ENCODE measurements at places on chromosomes 3 and 15.

DNA sequence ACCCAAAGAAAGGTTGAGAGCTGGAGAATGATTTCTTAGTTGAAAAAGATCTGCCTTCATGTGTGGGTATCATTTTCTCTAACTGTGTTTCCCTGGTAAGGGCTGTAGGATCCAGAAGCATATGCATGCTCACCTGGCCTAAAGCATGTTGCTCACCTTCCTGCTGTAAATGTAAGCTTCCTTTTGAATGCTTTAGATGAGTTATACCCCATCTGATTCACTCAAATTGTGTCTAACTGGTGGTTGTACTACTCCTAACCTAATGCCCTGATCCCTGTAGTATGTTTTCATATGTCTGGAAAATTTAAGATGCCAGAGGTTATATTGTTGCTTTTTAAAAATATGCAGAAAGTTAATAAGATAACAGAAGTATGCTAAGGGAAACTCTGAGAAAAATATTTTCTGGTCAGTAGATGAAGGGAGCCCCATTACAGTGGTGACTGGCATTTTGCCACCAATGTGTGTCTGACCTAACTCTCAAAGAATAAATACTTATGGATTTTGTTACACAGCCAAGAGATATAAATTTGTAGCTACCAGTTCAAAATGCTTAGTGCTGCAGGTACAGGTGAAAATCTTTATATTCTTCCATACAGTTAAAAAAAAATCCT is 7.7 kb downstream of the FILIP1L start:
- no peak for DNase-seq

DNA sequence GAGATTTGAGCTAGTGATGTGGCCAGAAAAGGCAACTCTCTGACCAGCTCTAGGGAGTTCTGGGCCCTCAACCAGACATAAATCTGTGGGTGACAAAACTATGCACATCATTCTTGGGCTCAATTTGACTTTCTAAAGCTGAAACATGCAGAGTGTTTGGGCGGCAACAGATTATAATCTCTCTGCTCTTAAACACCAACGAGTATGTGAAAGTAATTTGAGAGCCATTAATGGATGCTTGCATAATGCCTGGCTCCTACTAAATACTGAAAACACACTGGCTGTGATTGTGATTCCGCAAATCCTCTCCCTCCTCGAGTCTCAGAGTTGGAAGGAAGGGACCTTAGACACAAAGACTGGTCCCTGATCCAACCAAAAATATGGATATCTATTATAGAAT is 186.7 kb downstream of the UACA start:
- no peak for DNase-seq

DNA sequence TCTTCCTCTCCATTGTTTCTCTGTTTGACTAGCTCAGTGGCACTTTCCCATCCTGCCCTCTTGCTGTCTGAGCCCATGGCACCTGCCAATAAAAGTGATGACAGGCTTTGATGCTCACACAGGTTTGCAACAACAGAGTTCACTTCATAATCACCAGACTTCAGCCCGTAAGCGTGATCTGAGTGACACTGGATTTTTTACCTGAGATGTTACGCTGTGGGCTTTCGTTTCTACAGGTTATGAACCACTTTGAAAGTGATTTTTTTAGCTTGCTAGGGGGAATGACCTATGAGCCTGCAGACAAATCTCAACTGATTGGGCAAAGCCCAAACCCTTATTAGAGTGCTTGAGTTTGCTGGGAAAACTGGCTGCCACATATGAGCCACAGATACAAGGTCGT is 173.9 kb upstream of the ICE2 start:
- no peak for DNase-seq

DNA sequence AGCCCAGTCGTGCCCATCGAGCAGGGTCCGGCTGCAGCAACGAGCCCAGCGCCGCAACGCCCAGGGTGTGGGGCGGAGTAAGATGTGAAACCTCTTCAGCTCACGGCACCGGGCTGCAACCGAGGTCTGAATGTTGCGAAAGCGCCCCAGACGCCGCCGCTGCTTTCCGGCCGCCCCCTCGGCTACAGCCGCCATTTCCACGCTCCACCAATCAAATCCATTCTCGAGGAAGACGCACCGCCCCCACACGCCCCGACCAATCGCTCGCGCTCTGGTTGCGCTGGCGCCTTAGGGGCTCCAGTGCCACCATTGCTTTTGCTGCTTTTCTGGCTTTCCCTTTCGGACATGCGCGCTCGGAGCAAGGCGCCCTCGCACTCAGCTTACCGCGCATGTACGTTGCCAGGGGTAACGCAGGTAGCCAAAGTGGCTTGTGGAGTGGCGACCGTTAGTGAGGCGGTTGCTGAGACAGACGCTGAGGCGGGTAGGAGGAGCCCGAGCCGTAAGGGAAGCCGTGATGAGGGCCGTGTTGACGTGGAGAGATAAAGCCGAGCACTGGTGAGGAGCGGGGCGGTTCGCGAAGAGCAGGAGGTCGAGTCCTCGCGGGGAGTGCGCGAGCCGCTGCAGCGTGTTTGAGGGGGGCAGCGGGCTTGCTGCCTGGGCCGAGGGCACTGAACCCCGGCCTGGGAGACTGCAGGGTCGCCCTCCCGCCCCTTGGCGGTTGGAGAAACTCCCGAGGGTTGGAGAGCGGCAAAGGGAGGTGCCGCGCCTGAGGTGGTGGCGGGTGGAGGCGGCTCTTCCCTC is at the start of the genes IFT122 and MBD4:
TSS of gene IFT122 (plus strand) at position 408 of the 801 bp plus-strand sequence. CDS start at position 515, 107 bp downstream.
TSS of gene MBD4 (minus strand) at position 132 of the 801 bp plus-strand sequence. CDS start at position 17, 115 bp downstream.
- peak; percentile 97 for DNase-seq

GRCh38 chr3:9617056-9617455 is 32.2 kb upstream of the MTMR14 start:
- DNase-seq: no peak

GRCh38 chr3:36843065-36844051 is 79.0 kb upstream of the DCLK3 start:
- DNase-seq: peak; percentile 33

GRCh38 chr3:16769525-16769924 is 115.2 kb upstream of the PLCL2 start:
- DNase-seq: no peak

GRCh38 chr3:50192689-50193141 is 1.3 kb downstream of the GNAT1 start:
- peak; percentile 79 for DNase-seq

GRCh38 chr3:116141724-116142123 is 303.6 kb downstream of the LSAMP start:
- DNase-seq: no peak

DNA sequence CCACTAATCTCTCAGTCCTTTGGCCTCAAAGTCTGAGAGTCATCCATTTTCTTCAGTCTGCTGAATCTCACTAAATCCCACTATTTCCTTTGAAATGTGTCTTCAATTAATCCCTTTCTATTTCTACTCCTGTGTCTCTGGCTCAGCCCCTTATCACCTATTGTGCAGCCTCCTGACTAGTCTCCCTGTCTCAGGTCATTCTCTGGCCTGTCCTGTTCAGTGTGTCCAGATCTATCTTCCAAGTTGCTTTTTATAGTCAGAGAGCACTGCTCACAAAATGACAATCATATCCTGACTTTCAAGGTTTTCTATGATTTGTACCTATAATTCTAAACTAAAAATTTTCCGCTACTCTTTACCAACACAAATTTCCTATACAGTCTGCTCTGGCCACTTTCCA is 7.6 kb downstream of the ROPN1 start:
- DNase-seq: no peak

Measured in activated T-helper 1 cell treated with anti-CD3 and anti-CD28 coated beads, Interleukin-2, amount 50 U/mL, for 16 hours (primary cell).